Cardiac septum (tissue), 1 donor: ENCODE measurements at places on chromosomes 5 and 9.

GRCh38 chr5:174935854-174936474 lies 211.6 kb downstream of the MSX2 start:
- DNase-seq: no peak

GRCh38 chr5:52825826-52826225 lies 38.1 kb downstream of the ITGA1 start:
- no peak for DNase-seq

DNA sequence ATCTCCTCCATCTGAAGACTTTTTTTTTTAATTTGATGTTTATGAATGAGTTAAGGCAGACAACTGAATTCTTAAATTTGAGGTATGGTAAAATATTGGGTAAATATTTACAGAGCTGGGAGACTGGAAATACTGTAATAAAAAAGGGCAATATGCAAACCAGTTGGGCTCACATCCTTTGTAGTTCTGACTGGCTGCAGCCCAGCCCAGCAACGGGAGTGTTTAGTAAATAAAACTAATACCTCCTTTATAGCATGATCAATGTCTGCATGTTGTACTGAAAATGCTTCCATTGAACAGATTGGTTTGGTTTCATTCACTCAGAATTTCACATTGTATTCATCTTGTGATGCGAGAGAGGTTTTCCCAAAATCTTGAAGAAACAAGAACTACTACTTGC lies 365.0 kb downstream of the DMRT2 start:
- DNase-seq: no peak

- no peak for DNase-seq
Observed at GRCh38 chr5:143557061-143557818, 153.8 kb upstream of the NR3C1 start.

GRCh38 chr9:132077881-132078698 lies 1.6 kb downstream of the MED27 start:
- no peak for DNase-seq

DNA sequence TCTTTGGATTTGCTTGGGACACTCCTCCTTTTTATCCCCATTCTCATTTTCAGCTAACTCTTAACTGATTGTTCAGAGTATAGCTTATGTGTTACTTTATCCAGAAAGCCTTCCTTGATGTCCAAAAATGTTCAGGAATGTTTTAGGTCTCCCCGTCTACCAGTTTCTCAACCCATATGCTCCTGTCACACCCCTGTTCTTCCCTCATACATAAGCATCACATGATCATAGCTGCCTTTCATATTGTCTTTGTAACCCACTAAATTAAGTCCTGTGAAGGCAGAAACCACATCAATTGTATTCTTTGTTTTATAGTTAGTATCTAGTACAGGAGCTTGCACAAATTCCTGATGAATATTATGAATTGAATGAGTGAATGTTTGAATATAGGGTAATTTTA lies 321.9 kb upstream of the ACTBL2 start:
- no peak for DNase-seq

DNA sequence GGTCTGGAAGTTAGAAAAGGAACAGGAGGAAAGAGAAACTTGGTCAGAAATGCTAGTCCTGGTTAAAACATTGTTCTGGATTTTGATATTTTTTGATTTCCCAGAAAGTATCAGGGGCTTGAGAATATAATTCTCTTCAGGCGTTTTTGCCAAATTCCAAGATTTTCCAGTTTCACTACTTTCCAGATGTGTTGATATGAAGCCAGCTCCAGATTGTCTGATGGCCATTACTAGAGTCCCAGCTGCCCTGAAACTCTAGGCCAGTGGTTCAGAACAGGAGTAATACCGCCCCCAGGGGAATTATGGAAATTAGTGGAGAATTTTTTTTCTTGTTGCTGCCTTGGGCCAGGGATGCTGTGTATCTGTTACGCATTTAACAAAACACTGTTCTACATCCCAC lies 88.6 kb downstream of the KCNN2 start:
- DNase-seq: no peak

GRCh38 chr9:95459851-95460517 lies 56.8 kb downstream of the PTCH1 start:
- DNase-seq: no peak

DNA sequence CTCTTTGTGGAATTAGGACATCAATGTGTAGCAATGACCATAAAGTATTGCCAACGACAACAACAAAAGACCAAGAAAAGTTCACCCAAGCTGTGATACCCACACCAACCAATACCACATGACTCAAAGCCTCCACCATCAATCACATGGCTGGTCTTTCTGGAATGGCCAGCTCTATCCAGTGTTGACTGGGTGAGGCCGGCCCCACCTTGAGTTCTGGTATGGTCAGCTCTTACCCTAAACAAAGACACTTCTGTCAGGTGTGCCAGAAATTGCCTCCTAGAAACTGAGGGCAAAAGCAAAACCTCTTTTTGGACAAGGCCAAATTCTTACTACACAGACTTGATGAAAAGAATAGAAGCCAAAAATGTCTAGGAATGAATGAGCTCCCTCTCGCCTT lies 331.5 kb downstream of the ZNF608 start:
- no peak for DNase-seq

- no peak for DNase-seq
Observed at GRCh38 chr5:82676661-82677060, 398.5 kb upstream of the RPS23 start.

DNA sequence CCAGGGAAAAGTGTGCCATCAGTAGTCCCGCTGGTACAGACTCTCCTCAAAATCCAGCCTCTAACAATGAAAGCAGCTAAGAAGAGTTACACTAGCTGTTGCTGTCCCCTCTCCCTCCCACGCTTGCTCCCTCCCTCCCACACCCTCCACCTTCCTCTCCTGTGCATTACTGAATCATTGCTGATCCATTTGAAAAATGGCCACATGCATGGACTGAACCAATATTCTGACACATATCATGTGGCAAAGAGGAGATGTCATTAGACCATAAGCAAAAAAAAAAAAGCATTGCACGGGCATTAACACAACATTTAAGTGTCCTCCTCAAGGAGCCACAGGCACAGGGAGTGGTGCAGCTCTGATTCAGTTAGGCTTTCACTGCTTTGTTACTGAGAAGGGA lies 37.9 kb downstream of the LHFPL2 start:
- DNase-seq: no peak

DNA sequence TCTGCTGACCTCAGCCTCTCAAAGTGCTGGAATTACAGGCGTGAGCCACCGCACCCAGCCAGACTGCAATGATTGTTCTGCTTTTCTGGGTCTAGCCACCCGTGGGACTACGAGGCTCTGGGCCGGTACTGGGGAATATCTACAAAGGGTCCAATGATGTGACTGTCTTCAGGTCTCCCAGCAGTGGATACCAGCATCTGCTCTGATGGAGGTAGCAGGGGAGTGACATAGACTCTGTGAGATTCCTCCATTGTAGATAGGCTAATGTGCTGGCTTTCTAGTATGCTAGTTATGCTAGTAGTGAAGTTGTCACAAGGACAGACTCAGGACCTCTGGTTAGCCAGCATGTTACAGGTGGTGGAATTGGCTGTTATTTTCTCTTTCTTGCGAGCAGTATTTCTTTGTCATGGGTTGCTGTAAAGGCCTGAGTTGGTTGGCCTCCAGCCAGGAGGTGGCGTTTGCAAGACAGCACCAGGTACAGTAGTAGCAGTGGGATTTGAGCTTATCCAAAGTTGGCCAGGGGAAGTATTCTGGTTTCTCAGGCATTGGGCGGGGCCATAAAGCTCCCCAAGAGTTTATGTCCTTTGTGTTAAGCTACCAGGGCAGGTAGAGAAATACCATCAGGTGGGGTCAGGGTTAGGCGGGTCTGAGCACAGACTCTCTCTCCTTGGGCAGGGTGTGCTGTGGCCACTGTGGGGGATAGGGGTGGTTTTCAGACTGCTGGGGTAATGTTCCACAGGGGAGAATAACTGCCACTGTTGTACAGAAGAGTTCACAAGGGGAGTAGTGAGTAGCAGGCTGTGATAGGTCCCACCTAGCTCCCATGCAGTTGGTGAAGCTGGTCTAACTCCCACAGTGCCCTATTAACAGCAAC lies 105.2 kb downstream of the SGCD start:
- DNase-seq: no peak

- DNase-seq: no peak
Observed at GRCh38 chr5:64691291-64691690, 988 bp downstream of the SHISAL2B start.
